ENCODE measurements at places on chromosomes 1 and 21.

- no peak for DNase-seq
These were observed 20.3 kb upstream of the TBX19 start for GRCh38 chr1:168260393-168260792.

GRCh38 chr21:17964716-17965115, 145.6 kb upstream of the C21orf91 start:
- no peak for DNase-seq

DNA sequence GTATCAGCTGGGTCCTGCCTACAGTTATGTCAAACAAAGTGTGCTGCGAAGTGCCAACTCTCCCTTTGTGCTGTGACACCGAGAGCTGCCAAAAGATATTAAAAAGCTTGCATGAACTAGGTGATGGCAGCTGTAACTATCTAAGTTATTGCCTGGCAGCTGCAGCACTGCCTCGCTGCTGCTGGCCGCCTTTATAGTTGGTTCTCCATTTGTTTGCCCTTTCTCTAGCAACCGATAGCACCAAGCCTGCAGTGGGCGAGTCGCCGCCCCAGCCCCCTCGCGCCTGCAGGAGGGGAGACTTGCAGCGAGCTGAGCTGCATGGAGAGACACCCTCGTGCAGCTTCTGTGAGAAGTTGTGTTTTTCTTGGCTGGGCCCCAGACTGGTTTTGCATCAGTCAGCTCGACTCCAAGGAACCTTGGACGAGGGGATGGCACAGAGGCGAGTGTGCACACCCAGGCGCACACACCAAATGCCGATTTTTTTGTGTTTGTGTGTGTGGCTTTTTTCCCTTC, 330.6 kb downstream of the RPS6KC1 start:
- DNase-seq: no peak

DNA sequence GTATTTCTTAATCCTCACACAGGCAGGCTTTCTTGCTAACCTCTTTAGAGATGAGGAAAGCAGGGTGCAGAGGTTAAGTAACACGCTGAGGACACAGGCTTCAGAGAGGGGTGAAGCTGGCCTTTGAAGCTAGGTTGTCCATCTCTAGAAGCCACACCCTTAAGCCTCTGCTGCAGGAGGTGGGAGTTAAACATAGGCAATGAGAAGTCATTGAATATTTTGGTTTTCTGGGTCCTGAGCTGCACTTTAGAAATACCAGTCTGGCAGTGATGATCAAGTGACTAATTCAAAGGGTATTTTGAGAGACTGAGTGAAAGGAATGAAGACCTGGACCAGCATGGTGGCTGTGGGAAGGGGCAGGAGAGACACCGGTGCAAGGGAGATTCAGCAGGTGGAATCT, 9.9 kb downstream of the KCNJ15 start:
- no peak for DNase-seq

- no peak for DNase-seq
These were observed 39.8 kb downstream of the MRPL39 start for GRCh38 chr21:25567472-25567871.

DNA sequence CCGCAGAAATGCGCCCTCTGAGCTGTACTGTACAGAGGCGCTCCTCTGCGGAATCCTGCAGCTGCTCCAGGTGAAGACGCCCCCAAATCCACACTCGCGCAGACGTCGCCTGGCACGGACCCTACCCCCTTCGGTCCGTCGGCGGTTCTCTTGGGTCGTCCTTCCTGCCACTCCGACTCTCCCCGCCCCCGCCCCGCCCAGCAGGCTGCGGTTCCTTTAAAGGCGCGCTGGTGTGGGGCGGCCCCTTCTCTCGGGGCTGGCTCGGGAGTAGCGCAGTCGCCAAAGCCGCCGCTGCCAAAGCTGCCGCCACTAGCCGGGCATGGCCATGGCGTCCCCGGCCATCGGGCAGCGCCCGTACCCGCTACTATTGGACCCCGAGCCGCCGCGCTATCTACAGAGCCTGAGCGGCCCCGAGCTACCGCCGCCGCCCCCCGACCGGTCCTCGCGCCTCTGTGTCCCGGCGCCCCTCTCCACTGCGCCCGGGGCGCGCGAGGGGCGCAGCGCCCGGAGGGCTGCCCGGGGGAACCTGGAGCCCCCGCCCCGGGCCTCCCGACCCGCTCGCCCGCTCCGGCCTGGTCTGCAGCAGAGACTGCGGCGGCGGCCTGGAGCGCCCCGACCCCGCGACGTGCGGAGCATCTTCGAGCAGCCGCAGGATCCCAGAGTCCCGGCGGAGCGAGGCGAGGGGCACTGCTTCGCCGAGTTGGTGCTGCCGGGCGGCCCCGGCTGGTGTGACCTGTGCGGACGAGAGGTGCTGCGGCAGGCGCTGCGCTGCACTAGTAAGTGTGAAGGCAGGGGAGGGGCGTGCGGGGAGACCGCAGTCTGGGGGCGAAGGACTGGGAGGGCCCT, at the start of gene RASSF5:
Gene RASSF5, plus strand, starts transcription at position 248 of the 846 bp plus-strand sequence. Its CDS starts 72 bp downstream, at position 320.
- DNase-seq: peak; percentile 97

- DNase-seq: no peak
These were observed 29.6 kb upstream of the SFPQ start for GRCh38 chr1:35222322-35223083.

- no peak for DNase-seq
These were observed 5.5 kb upstream of the GATAD2B start for GRCh38 chr1:153928245-153928644.

DNA sequence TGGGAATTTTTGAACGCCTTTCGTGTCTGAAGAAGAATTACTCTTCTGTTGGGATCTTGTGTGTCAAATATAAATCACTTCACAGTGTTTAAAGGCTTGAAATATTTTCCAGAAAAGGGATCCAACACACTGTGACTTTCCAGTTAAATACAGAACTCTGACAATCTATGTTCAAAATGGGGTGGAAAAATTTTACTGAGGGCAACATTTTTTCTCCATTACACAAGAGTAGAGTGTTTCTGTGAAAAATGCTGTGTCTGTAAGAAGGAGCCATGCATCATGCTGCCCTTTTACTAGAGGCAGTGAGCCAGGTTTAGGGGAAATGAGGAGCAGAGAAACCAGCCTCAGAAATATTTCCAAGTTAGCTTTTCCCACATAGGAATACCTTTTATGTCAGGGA, 86.5 kb downstream of the VPS13D start:
- DNase-seq: no peak

GRCh38 chr21:41133874-41134522, 34.0 kb upstream of the BACE2 start:
- DNase-seq: no peak

DNA sequence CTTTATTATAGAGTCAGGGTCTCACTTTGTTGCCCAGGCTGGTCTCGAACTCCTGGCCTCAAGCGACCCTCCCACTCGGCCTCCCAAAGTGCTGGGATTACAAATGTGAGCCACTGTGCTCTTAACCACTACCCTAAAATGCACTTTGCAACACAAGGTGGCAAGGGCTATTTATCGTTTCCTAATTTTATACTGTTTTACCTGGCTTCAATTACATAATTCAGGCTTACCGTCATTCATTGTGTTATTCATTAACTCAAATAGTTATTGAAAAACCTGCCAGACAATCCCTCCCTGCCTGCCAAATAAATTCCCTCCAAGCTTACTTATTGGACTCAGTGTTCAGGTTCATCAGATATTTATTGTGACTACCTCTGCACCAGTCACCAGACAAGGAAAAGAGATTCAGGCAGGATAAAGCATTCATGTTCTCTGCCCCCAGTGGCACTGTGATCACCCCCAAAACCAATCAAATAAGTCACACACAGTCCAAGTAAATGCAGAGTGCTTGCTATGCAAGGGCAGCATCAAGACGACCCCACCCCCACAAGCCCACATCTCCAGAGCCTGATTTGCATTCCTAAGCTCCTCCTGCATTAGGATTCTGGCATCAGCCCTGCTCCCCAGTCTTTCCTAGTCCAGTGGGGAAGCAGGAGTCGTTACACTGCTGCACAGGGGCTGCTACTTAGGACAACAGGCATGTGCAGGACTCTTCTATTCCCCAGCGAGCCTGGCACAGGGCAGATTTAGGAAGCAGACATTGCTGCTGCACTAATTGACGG, 8.1 kb downstream of the PAQR7 start:
- peak; percentile 35 for DNase-seq

DNA sequence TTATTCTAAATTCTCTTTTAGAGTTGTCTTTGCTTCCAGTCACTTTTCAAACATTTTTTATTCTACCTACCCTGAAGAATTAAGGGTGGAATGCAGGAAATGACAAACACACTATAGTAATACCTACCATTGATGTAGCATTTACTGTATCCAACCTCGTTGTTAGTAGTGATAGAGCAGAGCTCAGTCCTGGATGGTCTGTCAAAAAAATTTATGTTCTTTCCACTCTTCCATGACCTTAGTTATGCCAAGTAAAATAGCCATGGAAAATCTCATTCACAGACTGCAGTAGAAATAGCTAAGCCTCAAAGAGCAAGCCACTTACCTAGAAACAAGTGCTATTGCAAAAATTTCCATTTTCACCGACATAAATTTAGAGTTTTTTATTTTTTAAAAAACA, 74.6 kb downstream of the CRB1 start:
- no peak for DNase-seq

DNA sequence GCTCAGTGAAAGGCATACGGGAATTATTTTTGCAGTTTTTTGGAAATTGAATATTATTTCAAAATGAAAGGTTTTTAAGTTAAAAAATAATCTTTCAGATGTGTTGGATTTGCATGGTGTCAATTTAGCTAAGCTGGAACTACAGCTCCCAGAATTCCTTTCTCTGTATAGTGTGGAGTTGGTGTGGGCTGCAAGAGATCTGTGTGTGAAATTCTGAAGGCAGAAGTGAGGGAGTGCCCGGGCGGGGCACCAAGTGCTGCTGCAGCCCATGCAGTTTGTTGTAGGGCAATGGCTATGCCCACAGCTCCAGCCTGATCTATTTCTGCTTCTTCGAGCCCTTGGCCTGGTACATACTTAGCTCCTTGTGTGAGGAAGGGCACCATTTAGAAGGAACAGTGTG, 60.5 kb upstream of the CSF1 start:
- DNase-seq: no peak

GRCh38 chr1:41749991-41750745, 168.6 kb downstream of the HIVEP3 start:
- no peak for DNase-seq

DNA sequence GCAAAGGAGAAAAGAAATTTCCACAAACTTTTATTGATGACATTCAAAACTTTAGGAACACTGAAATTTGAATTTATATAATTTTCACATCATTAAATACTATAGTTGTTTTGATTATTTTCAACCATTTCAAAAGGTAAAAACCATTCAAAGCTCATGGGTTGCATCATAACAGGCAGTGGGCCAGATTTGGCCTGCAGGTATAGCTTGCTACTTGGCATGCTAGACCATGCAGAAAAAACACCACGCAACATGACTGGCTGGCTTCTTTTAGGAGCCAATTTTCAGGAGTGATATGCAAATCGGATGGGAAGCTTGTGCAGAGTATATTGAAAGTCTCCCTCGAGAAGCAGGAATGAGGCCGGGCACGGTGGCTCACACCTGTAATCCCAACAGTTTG, 144.8 kb downstream of the GLUL start:
- no peak for DNase-seq

DNA sequence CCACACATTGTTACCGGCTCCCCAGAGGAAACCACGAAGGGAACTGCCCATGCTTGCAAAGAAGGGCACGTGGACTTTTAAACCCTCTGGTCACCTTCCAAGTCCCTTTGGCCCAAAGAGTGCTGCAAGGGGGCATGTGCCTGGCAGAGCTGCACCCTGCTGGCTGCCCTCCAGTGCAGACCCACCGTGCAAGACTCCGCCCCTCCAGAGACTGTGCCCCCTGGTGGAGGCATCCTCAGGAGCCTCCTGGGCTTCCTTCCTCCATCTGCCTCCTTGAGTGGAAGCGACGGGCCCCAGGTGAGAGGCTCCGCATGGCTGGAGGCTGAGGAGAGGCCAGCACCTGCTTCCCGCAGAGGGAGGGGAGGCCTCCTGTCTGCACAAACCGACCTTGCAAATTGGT, 100.6 kb downstream of the CRYAA start:
- no peak for DNase-seq

GRCh38 chr21:34887105-34887442, 162.0 kb downstream of the RUNX1 start:
- peak; percentile 79 for DNase-seq

GRCh38 chr1:162633081-162633762, 958 bp downstream of the DDR2 start:
- DNase-seq: no peak

- no peak for DNase-seq
These were observed 8.2 kb upstream of the C1orf141 start for GRCh38 chr1:67142931-67143330.

DNA sequence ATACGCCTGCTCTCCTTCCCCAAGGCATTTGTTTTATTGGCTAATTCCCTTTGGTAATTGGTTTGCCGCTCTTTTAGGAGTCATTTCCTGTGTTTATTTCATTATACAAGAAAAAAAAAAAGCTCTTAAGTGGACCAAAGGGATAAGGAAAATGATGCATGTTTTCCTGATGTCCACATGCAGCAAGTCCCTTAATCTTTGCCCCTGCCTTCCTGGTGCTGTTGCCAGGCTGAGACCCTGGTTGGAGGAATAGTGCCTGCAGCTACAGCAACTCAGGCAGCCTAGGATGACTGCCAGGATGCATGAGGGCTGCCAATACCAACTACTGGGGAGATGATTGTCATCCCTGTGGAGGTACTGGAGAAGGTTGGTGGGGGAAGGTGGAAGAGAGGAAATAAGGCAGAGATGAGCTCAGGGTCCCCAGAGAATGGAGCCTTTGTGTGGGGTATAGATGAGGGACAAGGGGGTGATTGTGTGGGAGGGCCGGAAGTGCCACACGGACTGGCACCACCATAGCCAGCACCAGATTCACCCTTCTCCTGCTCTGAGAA, 6.1 kb upstream of the GATAD2B start:
- peak; percentile 96 for DNase-seq

GRCh38 chr1:7755448-7755847, 15.6 kb upstream of the VAMP3 start:
- no peak for DNase-seq

DNA sequence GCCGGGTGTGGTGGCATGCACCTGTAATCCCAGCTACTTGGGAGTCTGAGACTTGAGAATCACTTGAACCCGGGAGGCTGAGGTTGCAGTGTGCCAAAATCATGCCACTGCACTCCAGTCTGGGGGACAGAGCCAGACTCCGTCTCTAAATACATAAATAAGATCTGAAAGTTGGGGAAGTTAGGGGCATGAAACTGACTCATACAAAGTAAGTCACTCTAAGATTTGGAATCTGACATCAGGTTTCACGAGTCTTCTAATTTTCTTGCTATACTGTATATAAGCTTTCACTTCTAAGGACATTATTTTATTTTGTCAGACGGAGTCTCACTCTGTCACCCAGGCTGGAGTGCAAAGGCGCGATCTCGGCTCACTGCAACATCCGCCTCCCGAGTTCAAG, 30.1 kb downstream of the RNF19B start:
- no peak for DNase-seq

- peak; percentile 62 for DNase-seq
These were observed 22.1 kb upstream of the TDRD10 start for GRCh38 chr1:154479764-154480421.

DNA sequence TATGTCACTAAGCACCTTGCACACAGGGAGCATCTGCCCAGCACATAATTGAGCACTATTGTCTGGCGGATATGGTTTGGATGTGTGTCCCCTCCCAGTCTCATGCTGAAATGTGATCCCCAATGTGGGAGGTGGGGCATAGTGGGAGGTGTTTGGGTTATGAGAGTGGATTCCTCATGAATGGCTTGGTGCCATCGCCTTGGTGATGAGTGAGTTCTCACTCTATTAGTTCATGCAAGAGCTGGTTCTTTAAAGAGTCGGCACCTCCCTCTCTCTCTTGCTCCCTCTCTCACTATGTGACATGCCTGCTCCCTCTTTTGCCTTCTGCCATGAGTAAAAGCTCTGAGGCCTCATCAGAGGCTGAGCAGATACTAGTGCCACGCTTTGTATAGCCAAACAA, 9.5 kb downstream of the CTSK start:
- no peak for DNase-seq

All from posterior cingulate gyrus (tissue), 11 donors.